CD4-positive, alpha-beta T cell (primary cell): ENCODE measurements at places on chromosomes 3 and 15.

- H3K4me1 ChIP-seq, result no peaks in the 10 kb centered on the region
- no peaks in the 10 kb centered on the region for H3K36me3 ChIP-seq
- peak within 1 kb of the TSS; percentile 51 for H3K4me3 ChIP-seq
Observed at GRCh38 chr3:161104561-161105551, at the start of gene B3GALNT1. B3GALNT1 (minus strand) TSS chr3:161105349; CDS start chr3:161086754, 18,595 bp downstream.

GRCh38 chr3:11556851-11557644, 86.7 kb downstream of the VGLL4 start:
- no peaks in the 10 kb centered on the region for H3K4me1 ChIP-seq
- H3K27me3 ChIP-seq, result no peaks in the 10 kb centered on the region
- DNase-seq, result no peak

DNA sequence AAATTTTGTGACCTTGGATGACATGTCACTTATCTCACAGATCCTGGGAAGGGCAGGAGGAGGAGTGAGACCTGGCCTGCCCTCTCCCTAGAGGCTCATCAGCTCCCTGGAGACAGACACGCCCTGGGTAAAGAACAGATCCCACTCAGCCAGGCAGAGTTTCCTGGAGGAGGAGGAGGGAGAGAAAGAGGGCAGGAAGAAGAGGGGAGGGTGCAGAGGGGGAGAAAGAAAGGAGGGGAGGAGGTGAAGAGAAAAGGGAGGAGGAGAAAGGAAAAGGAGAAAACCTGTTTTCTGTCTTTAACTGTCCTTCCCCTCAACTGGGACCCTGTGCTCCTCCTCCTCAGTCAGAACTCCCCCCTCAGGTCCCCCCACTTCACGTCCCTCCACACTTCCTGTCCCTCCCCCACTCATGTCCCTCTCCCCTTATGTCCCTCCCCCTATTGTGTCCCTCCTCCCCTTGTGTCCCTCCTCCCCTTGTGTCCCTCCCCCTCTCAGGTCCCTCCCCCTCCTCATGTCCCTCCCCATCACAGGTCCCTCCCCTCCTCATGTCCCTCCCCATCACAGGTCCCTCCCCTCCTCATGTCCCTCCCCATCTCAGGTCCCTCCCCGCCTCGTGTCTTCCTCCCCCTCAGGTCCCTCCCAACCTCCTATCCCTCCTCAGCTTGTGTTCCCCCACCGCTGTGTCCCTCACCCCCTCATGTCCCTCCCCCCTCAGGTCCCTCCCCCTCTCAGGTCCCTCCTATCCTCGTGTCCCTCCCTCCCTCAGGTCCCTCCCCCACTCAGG, 52.3 kb upstream of the CGNL1 start:
- no peaks in the 10 kb centered on the region for H3K36me3 ChIP-seq
- no peaks in the 10 kb centered on the region for H3K27me3 ChIP-seq
- no peak overlapping the region for H3K27ac ChIP-seq
- peak; percentile 12 for DNase-seq

GRCh38 chr15:35858707-35859106, 312.7 kb upstream of the DPH6 start:
- no peaks in the 10 kb centered on the region for H3K27me3 ChIP-seq
- H3K27ac ChIP-seq, result no peak overlapping the region
- no peak overlapping the region for H3K4me3 ChIP-seq
- no peaks in the 10 kb centered on the region for H3K4me1 ChIP-seq

DNA sequence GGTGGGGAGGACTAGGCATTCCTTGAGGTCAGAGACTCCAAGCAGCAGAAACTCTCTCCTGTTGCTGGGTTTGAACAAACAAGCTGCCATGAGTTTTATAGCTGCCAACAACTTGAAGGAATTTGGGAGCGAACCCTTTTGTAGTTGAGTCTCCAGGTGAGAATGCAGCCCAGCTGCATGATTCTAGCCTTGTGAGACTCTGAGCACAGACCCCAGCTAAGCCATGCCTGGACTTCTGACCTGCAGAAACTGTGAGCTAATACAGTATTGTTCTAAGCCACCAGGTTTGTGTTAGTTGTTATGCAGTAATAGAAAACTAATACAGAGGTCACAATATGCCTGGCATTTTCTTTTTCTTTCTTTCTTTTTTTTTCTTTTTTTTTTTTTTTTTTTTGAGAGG, 6.2 kb upstream of the TASOR start:
- H3K27ac ChIP-seq, result no peak overlapping the region
- DNase-seq, result no peak
- no peaks in the 10 kb centered on the region for H3K27me3 ChIP-seq
- peaks cover 15% of the 10 kb centered on the region for H3K4me1 ChIP-seq
- no peak overlapping the region for H3K4me3 ChIP-seq

DNA sequence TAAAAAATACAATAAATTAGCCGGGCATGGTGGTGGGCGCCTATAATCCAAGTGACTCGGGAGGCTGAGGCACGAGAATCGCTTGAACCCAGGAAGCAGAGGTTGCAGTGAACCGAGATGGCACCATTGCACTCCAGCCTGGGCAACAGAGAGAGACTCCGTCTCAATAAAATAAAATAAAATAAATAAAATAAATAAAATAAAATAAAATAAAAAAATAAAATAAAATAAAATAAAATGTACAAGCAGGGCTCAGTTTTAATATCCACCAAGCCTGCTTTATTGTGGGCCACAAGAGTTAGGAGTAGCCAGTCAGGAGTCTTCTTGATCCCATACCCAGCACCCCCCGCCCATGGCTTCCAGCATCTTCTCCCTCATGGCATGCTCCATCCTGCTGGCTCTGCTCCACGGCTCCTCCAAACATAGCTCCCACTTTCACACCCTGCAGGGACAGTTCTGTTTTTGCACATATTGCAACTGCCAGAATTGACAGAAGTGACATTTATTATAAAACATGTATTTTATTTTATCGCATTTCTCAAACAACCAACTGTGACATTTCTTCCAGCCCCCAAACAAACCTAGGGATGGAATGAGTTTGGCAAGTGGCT, 42.6 kb upstream of the RGMA start:
- no peak overlapping the region for H3K4me3 ChIP-seq
- H3K27ac ChIP-seq, result no peak overlapping the region
- no peaks in the 10 kb centered on the region for H3K4me1 ChIP-seq
- H3K27me3 ChIP-seq, result no peaks in the 10 kb centered on the region

DNA sequence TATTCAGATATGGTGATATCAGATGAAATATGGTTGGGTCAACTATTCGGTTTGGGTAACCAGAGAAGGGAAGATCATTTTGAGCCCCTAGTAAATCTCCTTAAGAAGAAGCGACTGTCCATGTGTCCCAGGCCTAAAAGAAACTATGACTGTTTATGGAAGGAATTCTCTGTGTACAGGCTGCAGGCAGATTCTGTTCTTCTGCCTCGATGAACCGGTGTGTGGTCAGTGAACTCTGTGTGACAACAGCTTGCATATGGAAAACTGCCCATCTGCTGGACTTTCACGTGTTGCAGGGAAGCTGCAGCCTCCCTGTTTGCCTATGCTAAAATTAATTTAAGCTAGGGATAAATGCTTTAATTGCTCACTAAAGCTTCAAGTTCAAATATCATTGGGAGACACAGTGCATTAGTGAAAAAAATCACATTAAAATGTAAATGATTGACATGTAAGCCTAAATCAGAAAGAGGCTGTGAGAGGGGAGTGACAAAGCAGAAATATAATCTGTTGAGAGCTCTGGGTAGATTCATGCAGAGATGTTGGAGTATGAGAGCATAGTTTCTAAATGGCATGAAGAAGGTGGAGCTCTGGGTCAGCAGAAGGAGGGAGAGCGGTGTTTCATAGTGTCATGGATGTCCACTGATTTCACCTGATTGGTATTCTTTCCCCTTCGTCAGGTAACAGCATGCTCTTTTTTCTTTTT, 65.4 kb upstream of the PFN2 start:
- H3K4me3 ChIP-seq, result no peak overlapping the region
- no peak overlapping the region for H3K27ac ChIP-seq
- no peaks in the 10 kb centered on the region for H3K4me1 ChIP-seq
- H3K27me3 ChIP-seq, result peaks cover 2% of the 10 kb centered on the region
- H3K36me3 ChIP-seq, result no peaks in the 10 kb centered on the region

DNA sequence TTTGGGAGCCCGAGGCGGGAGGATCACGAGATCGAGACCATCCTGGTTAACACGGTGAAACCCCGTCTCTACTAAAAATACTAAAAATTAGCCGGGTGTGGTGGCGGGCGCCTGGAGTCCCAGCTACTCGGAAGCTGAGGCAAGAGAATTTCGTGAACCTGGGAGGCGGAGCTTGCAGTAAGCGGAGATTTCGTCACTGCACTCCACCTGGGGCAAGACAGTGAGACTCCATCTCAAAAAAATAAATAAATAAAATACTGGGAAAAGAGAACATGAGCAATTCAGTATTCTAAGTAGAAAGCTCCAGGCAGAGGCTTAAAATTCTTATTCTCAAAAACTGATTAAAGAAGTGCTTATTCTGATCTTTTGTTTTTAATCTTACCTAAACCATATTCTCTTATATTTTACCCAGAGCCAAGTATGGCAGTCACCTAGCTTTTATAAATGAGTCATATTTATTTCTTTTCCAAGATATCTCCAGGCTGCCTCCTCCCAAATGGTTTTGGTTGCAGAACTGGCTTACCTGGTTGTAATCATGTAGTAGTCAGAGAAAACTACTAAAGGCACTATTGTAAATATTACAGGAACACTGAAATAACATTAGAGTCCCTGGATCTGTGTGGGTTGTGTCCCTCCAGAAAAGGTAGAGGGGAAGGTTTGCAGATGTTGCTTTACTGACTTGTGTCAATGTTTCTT, 45.8 kb upstream of the DYNC1LI1 start:
- DNase-seq, result no peak
- H3K4me1 ChIP-seq, result no peaks in the 10 kb centered on the region
- no peak overlapping the region for H3K27ac ChIP-seq
- H3K4me3 ChIP-seq, result no peak overlapping the region
- no peaks in the 10 kb centered on the region for H3K36me3 ChIP-seq

GRCh38 chr3:42999212-42999611, 20.1 kb downstream of the GASK1A start:
- no peak overlapping the region for H3K4me3 ChIP-seq
- H3K27ac ChIP-seq, result no peak overlapping the region
- no peaks in the 10 kb centered on the region for H3K27me3 ChIP-seq
- H3K4me1 ChIP-seq, result no peaks in the 10 kb centered on the region
- no peaks in the 10 kb centered on the region for H3K36me3 ChIP-seq

GRCh38 chr3:45783667-45784066, 12.7 kb downstream of the SLC6A20 start:
- no peak overlapping the region for H3K4me3 ChIP-seq
- H3K36me3 ChIP-seq, result no peaks in the 10 kb centered on the region
- no peaks in the 10 kb centered on the region for H3K4me1 ChIP-seq
- no peak overlapping the region for H3K27ac ChIP-seq
- DNase-seq, result no peak
- no peaks in the 10 kb centered on the region for H3K27me3 ChIP-seq

GRCh38 chr3:45950686-45951600, 7.7 kb downstream of the CXCR6 start:
- peaks cover 92% of the 10 kb centered on the region for H3K36me3 ChIP-seq
- peaks cover 73% of the 10 kb centered on the region for H3K4me1 ChIP-seq
- DNase-seq, result no peak
- H3K27ac ChIP-seq, result no peak overlapping the region
- H3K27me3 ChIP-seq, result no peaks in the 10 kb centered on the region

DNA sequence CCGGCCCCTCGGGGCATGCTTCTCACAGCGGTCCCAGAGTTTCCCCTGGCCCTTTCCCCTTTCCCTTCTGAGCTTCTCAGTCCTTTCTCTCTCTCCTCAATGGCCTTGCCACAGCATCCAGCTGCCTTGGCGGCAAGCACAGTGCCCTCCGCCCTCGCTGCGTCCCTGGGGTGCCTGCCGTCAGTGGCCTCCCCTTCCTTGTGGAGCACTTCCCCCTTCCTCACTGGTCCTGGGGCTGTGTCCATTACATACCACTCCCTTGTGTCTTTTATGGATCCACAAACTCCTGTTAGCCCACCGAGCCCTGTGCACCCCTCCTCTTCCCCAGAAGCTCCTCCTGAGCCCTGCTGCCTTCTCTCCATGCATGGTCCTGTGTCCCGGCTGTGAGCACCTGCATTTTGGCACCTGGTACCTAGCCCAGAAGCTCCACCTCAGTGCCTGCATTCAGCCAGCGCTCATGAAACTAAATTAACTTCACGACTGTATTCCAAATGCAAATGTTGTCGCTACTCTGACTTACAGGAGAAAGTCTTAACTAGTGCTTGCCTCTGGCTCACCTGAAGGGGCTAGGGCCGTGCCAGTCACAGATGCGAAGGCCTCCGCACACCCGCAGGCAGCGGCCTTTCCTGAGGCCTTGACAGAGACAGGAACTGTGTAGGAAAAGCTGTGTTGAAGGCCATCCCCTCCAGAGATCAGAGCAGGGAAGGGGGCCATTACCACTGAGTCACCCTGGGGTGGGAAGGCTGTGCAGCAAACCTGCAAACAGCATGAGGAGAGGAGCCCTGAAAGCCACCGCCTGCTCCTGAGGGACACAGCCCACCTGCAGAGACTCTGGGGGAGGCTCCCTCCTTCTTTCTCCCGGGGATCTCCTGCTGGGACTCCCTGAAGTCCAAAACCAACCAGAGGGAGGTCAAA, 19.1 kb upstream of the KLF13 start:
- no peak overlapping the region for H3K4me3 ChIP-seq
- H3K27ac ChIP-seq, result no peak overlapping the region
- H3K27me3 ChIP-seq, result peaks cover 3% of the 10 kb centered on the region
- no peaks in the 10 kb centered on the region for H3K36me3 ChIP-seq
- DNase-seq, result no peak
- H3K4me1 ChIP-seq, result peaks cover 51% of the 10 kb centered on the region
